ENCODE measurements at places on chromosomes 16 and 17.

DNA sequence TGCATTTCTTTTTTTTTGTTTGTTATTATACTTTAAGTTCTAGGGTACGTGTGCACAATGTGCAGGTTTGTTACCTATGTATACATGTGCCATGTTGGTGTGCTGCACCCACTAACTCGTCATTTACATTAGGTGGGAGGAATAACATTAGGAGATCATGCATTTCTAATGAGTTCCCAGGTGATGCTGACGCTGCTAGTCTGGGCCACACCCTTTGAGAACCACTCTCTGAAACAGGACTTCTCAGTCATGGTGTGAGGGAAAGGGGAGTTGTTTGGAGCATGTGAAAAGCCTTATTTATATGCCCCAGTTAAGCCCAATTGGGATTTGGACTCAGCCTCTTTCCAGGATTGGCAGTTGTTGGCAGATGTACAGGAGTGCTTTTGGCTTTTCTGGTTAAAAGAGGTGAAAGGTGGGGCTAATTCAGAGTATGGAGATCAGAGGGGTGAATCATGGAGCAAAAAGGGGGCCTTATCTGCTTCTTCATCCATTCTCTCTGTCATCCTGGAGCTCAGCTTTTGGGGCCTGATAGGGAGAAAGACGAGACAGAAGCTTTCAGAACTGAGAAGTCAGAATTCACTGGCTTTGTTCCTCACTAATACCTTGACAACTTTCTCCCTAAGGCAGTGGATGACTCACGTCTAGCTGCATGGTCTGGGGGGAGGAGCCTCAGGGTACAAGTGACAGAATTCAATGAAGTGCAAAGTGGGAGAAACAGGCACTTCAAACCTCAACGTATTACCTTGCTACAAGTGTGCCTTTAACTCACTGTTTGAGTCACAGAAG, 180.0 kb upstream of the CACNG3 start:
- DNase-seq, result no peak

DNA sequence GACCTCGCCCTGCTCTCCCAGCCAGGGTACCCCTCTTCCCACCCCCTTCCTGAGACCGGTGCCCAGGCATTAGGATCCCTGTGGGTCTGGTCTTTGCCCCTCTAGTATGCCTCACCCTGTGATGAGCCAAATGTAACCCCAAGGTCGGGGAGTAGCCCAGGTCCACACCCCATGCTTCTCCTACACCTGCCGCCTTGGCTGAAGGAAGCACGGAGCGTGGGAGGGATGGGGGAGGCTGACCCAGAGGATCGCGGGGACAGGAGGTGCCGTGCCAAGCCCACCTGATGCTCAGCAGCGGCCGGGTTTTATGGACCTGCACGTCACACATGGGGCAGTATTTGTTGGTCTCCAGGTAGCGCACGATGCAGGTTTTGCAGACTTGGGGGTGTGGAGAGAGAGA, 8.8 kb downstream of the PCGF2 start:
- DNase-seq, result no peak

DNA sequence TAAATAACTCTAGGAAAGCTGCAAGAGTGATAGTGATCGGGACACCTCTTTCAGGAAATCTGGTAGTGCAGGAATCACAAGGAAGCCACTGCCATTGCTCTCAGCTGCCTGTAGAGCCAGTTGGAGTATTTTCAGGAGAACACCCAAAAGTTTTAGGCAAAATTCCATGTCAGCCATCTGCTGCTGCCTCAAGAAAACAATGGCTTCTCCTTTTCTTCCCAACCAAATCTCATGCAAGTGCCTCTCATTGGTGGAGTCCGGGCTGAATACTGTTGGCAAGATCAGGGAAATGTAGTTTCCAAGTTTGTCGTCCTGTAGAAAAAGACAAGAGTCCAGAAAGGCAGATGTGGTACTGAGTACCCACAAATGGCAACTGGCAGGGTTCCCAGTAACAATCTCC, 54.9 kb upstream of the TANC2 start:
- DNase-seq, result no peak

DNA sequence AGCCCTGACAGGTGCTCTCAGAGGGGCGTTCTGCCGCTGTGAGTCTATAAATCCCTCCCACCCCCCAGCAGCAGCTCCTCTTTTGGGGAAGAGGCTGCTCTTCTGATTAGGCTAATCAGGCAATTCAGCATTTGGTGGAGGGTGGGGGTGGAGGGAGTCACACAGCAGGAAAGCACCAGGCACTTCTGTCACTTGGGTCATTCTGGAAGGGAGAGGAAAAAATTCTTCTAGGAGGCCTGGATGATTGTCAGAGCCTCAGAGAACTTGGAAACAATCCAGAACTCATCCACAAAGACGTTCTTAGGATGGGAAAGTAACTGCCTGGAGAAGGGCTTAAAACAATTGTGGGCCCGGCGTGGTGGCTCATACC, 7.3 kb upstream of the SSTR2 start:
- no peak for DNase-seq

GRCh38 chr16:1509307-1510221, 16.4 kb downstream of the TELO2 start:
- peak; percentile 74 for DNase-seq

DNA sequence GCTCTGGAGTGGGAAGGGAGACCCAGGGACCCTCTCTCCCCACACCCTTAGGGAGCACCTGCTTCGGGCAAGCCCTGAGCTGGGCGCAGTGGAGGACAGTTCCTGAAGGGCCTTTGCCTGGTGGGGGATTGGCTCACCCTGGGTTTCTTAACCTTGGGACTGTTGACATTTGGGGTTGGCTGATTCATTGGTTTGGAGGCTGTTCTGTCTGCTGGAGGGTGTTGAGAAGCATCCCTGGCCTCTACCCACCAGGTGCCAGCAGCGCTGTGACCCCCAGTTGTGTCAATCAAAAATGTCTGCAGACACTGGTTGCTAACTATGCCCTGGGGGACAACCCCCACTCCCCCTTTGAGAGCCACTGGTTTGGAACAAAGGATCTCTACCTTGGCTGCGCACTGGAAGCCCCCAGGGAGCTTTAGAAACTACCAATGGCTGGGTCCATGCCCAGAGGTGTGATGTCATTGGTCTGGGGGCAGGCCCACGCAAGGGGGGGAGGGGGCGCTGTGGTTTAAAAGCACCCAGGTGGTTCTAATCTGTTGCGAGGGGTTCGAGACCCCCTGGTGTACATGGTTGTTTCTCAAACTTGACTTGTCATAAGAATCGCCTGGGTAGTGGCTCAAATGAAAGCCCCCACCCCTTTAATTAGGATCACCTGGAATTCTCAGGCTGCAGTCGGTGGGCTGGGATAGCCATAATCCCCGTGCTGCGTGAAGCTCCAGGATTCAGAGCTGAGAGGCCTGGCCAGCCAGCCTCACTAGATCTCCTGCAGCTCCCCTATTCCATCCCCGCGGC, 151.9 kb upstream of the GSE1 start:
- DNase-seq, result no peak

DNA sequence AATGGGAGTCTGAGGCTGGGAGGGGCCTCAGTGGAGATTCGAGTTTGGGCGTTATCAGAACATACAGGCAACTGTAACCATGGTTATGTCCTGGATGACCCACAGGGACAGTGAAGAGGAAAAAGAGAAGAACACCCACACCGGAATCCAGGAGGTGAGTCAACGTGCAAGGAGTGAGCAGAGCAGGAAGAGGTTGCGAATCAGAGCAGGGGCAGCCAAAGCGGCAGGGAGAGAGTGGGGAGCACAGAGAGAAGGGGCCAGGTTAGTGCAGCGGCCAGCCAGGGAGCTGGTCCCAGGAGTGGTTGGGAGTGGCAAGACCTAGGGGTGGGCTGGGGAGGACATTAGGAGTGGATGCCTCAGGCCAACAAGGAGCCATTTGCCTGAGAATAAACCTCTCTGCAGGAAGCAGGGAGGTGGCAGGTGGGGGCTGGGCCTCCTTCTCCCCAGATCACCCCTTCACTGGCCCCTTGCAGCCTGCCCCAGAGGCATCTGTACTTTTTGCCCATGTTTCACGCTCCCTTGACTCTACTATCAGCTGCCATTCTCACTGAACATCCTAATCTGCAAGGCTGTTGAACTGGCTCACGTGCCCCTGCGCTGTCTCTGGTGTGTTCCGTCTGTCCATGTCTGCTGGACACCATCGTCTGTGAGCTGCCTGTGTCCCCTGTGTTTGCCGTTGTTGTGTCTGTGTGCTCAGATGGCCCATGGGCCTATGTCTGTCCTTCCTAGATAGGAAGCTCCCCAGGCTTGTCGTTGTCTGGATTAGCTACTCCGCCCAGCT, 5.1 kb downstream of the KRT13 start:
- DNase-seq, result no peak

DNA sequence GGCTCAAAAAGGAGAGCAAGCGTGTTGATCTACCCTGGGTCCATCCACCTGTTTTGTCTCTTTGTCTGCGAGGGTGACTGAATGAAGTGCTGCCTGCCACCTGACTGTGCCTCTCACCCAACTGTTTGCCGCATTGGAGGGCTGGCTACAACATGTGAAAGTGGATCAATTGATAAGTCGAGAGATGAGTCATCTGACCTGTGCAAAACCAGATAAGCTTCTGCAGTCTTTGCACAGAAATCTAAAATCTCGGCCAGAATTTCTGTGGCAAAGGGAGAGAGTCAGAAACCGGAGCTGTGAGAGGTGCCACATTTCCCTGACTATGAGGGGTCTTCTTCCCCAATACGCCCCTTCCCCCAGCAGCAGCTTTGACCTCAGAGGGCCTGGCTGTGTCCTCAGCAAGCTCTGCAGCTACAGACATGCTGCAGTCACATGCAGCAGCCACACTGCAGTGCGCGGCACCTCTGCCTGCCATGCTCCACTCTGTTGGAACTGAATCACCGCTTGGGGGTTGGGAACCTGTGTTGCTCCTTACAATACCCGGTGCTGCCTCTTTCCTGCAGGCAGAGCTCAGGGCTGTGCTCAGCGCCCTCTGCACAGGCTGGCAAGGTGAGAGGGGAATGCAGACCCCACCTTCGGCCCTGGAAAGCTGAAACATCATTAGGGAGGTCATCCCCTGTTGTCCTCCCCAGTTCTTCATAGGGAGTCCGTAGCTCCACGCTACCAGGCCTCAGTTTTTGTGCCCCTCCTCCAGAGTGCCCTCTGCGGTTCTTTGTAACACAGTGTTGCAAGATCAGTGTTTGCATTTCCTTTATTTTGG, 16.2 kb upstream of the HAS3 start:
- DNase-seq, result no peak

- DNase-seq, result no peak
Observed at GRCh38 chr17:12070561-12070960, 49.9 kb downstream of the MAP2K4 start.

DNA sequence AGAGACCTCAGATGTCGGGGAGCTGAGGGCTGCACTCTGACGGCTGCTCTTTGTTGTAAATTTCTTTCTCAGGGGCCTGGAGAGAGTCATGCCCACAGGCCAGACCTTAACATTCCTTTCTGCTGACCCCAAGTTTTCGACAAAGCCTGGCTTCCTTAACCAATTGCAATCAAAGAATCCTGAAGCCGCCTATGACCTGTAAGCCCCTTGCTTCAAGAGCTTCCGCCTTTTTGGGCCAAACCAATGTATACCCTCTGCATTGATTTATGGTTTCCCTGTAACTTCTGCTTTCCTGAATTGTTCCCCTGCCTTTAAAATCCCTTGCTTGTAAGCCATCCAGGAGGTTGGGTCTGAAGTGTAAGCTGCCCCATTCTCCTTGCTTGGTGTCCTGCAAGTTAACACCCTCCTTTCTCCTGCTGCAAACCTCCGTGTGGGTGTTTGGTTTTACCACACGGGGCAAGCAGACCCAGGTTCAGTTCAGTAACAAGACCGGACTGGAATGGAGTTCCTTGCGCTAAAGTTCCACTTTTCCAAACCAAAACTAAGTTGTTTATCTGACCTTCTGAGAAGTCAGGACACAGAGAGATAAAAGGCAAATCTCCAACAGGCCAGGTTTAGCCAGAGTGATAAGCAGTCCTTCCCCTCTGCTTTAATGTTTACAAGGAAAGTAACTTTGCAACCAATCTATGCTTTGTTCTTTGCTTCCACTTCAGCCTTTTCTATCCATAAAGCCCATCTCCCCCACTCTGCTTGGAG, 141.6 kb downstream of the KCNJ12 start:
- DNase-seq, result no peak

- DNase-seq, result no peak
Observed at GRCh38 chr16:86462334-86463084, 47.8 kb upstream of the FOXF1 start.

DNA sequence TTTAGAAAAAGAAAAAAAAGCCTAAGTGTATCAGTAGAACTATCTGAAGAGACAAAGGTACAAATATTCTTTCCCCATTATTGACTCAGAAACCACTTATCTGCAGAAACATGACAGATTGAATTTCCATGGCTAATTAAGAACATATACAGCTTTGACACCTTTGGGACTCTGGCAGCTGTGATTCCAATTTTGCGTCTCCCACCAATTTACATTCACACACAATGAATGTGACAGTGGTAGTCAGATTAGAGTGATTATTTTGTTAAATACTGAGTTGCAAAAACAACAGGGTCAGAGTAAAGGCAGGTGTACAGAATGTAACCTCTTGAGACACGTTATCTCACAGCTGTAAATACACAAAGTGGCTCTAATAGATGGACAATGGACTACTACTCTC, 5.3 kb upstream of the PPM1D start:
- no peak for DNase-seq

DNA sequence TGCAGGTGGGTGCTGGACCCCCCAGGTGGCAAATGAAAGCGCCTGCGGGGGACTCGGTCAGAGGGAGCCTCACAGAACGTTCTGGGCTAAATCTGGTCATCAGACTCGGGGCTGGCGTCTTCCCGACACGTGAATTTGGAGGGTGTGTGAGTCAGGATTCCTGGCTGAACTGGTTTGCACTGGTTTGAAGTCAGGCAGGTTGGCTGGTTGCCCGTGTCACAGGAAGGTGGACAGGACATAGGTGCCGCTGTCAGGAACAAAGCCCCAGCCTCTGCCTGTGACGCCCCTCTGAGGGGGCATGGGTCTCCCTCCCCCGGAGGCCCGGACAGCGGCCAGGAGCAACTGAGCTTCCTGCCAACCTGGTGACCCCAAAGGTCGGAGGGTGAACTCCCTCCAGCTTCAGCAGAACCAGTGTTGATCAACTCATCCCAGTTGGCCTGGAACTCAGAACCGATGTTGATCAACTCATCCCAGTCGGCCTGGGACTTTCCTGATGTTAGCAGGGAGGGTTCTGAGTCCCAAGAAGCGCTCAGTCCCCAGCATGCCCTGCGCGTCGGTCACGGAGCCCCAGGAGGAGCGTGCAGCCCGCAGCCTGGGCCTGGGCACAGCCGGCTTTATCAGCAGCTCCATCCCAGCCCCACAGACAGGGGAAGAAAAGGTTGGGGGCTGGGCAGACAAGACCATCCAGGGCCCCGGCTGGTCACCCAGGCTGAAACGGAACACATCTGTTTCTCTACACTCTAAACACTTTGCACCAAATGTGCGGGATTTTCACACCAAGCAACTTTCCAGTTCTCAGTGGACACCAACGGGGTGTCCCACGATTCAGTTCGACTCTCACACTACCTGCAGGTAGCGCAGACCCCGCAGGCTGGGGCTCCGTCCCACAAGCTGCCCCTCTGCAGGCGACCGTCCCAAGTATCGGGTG, 14.4 kb upstream of the METRNL start:
- DNase-seq, result peak; percentile 10
